ENCODE measurements at places on chromosomes 11 and 22.

DNA sequence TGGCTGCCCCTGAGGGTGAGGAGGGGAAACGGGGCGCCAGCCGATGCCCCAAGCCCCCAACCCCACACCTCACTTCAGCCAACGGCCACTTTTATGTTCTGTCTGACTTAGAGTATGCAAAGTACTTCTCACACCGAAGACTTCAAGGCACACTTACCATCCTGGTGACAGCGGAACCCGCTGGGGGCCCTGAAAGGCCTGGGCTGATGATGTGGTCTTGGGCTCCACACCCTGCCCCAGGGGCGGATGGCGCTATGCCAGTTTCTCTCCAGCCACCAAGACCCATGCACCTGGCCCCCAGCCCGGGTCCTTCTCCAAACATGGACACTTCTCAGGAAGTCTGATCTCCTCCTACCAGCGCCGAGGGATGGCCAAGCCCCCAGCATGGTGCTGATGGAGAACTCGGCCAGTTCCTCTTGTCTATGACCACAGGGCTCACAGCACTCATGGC, 175.4 kb downstream of the CTTN start:
- no peak for DNase-seq

GRCh38 chr11:2383852-2384804, 7.0 kb downstream of the CD81 start:
- no peak for DNase-seq

- DNase-seq, result no peak
Measured at GRCh38 chr11:114564831-114565230, 5.2 kb upstream of the NXPE1 start.

DNA sequence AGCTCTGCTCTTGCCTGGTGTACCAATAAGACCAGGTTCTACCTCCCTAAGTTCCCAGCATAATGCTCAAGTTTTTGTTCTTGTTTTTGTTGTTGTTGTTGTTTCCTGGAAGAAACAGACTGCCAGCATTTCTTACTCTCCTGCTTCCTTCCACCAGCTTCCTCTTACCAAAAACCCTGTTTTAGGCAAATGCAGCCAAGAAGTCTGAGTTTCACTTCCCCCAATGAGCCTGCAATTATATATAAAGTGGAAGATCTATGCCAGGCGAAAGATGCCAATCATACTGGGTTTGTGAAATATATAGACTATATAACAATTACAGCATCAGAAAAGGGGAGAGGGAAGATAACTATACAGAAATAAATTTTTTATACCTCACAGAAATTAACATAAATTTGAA, 931.5 kb upstream of the FAT3 start:
- no peak for DNase-seq

GRCh38 chr22:31828739-31829138, 74.9 kb downstream of the DEPDC5 start:
- no peak for DNase-seq

DNA sequence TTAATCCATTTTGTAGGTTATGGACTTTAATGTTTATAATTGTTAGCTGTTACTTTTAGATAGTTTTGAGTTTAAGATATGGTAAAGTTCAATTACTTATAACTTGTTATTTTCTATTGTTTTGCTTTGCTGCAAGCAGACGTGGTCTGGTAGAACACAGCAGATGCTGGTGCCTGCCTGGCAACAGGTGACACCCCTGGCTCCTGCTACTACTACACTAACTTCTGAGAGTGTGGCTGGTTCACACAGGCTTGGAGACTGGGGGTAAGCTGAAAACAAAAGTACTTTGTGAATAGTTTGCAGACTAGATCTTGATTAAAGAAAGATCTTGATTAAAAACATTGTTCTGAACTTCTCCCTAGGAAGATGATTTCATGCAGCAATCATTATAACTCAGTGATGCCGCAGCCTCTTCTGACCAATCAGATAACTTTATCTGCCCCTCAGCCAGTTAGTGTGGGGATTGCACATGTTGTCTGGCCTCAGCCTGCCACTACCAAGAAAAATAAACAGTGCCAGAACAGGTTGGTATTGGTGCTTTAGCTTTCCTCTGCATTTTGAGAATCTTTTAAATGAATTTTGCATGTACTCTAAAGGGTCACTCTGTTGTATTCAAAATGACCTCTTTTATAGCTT, 90.4 kb downstream of the HIPK3 start:
- no peak for DNase-seq

GRCh38 chr22:36227806-36228205, 11.5 kb downstream of the APOL2 start:
- no peak for DNase-seq

DNA sequence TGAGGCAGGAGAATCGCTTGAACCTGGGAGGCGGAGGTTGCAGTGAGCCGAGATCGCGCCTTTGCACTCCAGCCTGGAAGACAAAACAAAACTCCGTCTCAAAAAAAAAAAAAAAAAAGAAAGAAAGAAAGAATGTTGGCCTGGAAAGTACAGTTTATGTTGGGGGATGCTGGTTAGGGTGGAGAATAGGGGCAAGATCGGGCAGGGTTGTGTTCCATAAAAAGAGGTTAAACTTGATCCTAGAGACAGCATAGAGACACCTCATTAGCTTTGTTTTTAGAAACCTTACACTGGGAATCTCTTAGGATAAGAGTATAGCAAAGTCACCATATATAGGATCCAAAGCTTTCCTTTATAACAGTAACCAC, 1.9 kb upstream of the FTH1 start:
- DNase-seq, result no peak

Data from astrocyte of the cerebellum (primary cell).